ENCODE measurements at places on chromosomes 5 and 9.

DNA sequence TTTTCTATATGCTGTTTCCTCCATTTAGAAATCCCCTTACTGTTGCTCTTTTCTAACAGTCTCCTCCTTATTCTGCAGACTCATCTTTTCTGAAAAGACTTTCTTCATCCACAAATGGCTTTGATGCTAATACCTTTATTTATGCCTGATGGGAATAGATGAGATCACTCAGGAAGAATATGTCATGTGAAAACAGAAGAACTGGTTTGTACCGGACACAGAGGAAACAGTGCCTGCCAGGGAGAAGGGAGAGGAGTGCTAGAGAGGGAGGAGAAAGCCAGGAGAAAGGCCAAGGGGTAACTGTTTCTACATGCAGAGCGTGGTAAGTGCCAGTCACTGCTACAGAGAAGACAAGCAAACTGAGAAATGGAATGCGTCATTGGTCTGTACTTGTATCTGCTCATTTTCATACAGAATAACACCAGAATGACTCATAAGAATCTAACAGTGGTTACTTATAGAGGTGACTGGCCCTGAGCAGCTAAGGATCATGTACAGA, 45.9 kb upstream of the PJA2 start:
- DNase-seq = no peak

- no peak for DNase-seq
Observed at GRCh38 chr5:75053304-75054133, 1.2 kb upstream of the GCNT4 start.

DNA sequence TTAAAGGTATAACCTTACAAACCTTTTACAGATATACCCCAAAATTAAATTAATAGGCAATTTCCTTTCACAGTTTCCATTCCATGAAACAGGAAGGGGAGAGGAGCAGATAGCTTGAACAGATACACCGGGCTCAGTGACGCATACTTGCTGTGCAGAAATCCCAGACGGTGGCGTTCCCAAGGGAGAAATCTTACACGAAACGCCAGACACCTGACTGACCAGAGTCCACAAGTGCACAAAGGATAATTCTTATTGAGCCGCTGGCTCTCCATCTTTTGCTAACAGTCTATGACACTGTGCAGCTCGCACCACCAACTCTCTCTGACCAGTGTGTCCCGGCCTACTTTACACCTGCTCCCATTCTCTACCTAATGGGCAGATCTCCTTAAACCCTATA, 37.4 kb downstream of the PTCH1 start:
- no peak for DNase-seq

DNA sequence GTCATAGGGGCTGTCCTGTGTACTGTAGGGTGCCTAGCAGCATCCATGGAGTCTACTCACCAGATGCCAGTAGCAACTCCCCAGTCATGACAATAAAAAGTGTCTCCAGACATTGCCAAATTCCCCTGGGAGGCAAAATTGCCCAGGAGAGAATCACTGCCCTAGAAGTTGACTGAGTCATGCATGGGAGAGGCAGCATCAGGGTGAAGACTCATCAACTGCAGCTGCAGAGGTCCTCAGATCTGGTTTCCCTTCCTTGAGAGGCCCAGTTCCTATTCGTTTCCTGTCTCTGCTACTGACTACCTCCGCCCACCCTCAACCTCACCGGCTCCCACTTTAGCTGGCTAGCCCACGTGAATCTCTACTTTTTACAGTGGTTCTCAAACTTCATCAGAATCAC, 88.6 kb upstream of the AGXT2 start:
- DNase-seq = no peak

DNA sequence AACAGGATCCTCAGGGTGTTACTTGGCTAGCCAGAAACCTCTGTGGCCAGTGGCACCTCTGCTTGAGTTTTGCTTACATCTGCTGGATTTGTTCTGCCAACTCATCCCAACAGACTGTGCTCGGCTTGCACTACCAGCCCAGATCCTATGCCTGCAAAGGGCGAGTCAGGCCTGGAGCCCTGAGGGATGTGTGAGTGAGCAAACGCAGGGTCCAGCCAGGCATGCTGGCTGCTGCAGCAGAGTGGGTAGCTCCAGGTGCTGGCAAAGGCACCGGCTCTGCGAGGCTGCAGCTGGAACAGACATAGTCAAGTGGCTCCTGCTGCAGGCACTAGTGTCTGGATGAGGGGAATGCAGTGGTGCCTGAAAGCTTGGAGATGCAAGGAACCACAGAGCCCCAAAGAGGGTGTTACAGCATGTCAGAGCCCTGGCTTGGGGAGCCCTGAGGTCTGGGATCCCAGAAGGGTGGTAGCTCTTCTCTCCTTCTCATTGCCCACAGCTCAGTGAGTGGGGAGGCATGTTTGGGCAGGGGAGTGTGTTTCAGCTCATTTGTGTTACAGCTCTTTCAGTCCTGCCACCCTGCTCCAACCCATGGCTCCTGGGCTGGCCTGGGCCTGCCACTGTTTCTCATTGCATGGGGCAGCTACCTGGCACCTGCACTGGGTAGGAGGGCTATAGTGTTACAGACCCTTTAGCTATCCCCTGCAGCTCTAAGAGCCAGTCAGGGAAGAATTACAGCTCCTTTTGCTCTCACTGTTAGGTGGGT, 332.6 kb downstream of the TAF11L14 start:
- no peak for DNase-seq

DNA sequence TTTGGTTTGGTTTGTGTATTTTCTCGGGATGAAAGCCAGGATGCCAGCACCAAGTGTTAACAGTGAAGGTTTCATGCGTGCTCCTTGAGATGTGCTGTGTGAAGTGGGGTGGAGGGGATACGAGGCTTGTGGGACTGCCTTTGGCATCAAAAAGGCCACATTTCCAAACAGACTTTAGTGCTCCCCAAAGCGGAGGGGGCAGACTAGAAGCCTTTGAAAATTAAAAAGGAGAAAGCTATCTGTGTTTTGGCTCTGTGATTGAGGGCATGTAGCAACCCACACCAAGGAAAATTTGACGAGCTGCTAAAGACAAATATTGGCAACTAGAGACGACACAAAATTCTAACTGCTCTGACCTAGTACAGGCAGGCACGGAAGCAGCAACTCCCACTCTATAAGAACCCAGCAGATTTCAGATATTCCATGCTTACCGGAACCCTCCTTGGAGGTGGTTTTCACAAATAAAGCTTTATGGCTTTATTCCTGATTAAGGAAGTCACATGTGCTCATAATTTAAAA, 154.5 kb downstream of the ARSB start:
- DNase-seq = no peak

- no peak for DNase-seq
Observed at GRCh38 chr5:4244306-4244705, 648.7 kb downstream of the IRX1 start.

GRCh38 chr5:178467568-178468195, 122.5 kb downstream of the COL23A1 start:
- no peak for DNase-seq

DNA sequence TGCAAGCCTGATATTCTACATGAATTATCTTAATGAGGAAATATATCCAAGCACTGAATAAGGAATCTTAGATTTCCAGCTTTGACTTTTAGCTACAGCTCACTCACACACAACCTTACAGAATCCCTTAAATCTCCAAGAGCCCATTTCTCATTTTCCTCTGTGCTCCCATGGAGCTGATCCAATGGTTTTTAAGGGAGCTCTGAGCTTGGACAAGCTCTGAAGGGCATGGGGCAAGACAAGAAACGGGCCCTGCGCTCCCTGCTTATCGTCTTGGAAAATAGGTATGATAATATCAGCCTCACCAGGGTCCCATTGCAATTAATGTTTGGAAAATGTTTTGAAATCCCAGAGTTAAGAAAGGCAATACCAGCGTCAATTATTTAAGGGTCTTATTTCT, 1021.7 kb downstream of the NR2F1-AS1 start:
- no peak for DNase-seq

GRCh38 chr5:40833712-40834229, 1.3 kb downstream of the RPL37 start:
- no peak for DNase-seq

GRCh38 chr5:89673019-89673418, 736.5 kb downstream of the CETN3 start:
- no peak for DNase-seq

DNA sequence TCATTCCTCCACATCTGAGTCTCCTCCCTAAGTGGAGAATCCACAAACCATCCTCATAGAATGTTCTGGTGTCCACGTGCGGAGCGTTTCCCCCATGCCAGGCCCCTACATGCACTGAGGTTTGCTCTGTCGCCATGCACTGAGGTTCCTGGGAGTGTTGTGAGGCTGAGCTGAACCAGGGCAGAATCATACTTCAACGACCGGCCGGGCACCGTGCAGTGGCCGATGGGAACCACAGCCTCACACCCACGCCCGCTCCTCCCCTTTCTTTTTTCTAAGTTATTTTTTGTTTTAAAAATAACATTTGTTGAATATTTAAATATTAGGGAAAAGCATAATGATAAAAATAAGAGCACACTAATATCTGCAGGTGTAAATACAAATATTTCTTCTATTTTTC, 260.4 kb upstream of the IRX4 start:
- no peak for DNase-seq

- no peak for DNase-seq
Observed at GRCh38 chr5:138974227-138975063, 99.3 kb upstream of the LRRTM2 start.

DNA sequence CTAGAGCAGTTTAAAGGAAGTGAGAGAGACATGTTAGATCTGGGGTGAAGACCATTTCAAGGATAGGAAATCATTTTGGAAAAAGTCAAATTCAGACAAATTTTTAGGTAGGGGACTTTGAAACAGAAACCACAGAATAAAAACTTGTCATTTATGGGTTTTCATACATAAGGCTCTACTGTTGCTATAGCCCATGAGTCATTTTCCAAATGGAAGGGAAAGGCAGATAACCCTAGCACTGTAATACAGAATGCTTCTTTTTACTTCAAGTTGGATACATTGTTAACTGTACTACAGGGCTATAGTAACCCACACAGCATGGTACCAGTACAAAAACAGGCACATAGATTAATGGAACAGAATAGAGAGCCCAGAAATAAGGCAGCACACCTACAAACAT, 455.4 kb downstream of the EBF1 start:
- DNase-seq = no peak

GRCh38 chr5:19208397-19208796, 779.6 kb downstream of the CDH18 start:
- DNase-seq = no peak

- DNase-seq = no peak
Observed at GRCh38 chr5:108421713-108422112, 39.8 kb upstream of the FBXL17 start.

- DNase-seq = no peak
Observed at GRCh38 chr5:150117945-150118560, 31.7 kb upstream of the CSF1R start.

DNA sequence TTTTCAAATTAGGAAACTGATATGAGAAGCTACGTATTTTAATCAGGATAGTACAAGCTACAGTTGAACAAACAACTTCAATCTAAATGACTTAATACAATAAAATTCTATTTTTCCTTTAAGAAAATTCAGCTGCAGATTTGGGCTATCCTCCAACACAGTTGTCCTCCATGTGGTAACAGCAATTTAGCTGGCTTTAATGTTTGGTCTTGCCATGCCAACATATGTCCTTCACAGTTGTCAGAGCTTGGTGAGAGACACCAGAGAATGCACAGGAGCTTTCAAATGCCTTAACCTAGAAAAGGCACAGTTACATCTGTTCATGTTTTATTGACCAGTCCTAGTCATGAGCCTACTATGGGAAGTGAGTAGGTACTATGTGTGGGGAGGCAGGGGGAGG, 10.8 kb downstream of the FAM174A start:
- no peak for DNase-seq

DNA sequence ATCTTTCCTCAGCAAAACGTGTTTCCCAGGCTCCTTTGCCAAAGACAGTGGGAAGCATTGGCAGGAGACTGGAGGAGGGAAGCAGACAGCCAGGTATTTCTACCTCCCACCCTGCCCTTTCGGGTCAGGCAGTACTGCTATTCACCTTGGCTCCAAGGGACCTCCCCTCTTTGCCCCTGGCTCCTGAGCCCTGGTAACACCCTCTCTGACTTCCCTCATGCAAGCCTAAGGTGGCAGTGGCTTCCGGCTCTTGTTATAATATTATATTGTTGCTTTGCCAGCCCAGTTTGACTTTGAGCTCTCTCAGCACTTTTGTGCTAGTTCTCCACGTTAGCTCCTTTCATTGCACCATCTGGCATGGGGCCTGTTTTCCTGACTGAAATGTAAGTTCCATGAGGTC, 81.6 kb upstream of the IFNK start:
- DNase-seq = no peak

GRCh38 chr9:113520109-113520642, 56.6 kb downstream of the RGS3 start:
- no peak for DNase-seq

DNA sequence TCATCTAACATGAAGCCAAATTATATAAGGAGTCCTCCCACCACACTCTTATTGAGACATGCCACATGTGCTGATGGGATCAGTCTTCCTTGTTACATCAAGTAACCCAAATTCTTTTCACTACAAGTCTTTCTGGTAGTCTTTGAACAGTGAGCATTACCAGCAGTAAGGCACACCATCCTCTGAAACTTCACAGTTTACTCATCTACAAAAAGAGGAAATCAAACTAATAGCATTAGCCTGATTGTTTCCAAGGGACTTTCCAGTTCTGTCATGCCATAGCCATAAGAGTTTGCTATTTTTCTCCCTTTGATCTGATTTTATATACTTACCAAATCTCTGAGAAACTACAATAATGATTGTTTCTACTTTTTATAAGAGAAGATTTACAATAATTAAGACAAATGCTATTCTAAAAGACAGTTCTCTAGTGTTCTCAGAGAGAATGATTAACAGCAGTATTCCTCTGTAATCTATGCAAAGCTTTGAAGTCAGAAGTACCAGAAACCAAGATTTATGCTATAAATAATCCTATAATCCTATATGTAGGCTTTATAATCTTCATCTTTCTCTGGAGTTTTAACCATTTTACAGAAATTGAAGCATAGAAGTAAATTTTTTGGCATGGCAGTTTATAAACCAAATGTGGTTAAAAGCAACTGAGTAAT, 166.2 kb upstream of the ACO1 start:
- no peak for DNase-seq

- no peak for DNase-seq
Observed at GRCh38 chr5:62720031-62720441, 141.4 kb downstream of the LRRC70 start.

GRCh38 chr5:158389786-158390185, 530.8 kb upstream of the CLINT1 start:
- no peak for DNase-seq

DNA sequence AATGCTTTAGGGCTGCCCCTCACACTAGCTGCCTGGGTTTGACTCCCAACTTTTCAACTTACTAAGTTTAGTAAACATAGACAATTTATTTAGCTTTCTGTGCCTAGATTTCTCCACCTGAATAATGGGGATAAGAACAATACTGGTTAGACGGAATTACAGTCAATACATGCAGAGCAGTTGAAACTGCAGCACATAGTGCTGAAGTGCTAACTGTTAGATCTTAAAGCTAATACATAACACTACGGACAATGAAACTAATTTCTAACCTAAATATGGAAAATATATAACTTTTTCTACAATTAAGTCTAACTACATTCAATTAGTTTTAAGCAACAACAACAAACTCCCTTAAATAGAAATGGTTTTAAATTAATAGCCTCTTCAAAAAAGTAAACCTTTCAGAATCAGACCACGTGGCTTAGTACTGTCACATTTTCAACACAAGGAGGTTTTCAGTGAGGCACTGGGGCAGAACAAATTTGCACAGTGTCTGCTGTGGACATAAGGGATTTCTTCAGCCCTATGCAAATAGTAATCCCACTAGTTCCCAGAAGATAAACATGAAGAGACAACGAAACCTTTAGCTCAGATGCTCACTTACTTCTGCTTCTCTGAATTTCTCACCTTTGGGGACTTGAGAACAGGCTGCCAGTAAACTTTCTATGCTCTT, 293.4 kb downstream of the EDIL3 start:
- DNase-seq = no peak
